ENCODE measurements at places on chromosomes 4 and X.

GRCh38 chr4:10380735-10381134, 76.5 kb downstream of the ZNF518B start:
- no peak for DNase-seq

GRCh38 chr4:3858765-3859388, 92.7 kb downstream of the ADRA2C start:
- DNase-seq = no peak

DNA sequence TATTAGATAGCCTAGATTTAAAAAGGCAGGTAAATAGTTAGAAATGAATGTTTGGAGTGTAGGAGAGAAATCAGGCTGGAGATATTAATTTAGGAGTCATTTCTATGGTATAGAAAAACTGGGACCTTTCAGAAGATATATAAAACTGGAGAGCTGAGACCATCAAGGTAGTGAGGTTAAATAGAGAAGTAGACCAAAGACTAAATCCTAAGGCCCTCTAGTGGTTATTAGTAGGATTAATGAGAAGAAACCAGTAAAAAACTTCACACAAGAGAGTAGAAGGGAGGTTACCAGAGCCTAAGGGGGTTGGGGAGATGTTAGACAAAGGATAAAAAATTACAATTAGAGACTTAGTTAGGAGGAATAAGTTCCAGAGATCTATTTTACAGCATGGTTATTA, 351.0 kb upstream of the SPANXN1 start:
- DNase-seq = no peak

DNA sequence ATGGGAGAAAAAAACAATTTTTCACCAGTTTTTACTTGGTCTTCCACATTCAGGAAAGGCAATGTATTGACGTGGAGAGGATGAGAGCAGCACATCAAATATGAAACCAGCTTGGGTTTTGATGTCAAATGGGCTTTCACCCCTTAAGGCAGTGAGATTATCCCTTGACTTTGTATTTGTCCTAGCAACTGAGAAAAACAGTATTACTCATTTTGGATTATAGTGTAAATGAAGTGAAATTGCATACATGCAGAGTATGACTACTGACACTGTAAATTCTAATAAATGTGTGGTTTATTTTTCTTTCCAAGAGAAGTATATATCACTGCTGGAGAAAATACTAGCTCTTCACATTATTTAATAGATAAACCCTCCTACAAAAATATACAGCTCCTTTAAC, 863.6 kb upstream of the IGFBP7 start:
- no peak for DNase-seq

DNA sequence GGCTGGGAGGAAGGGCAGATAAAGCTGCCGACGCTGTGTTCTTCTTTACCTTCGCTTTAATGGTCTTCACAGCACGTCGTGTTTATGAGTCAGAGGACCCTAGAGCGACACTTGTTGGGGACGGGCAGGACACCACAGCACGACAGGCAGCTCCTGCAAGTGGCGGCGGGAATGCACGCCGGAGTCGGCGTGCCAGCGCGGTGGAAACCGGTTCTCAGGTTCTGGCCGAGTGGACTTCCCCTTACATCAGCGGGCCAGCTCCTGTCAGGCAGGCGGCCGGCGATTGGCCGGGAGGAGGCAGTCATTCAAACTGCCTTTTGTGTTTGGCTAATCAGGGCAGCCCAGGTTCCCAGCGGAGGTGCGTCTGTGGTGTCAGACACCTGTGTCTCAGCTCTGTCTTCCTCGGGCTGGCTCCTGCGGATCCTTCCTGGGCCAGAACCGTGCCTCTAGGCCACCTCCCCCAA, 150.9 kb downstream of the SHROOM3 start:
- DNase-seq = no peak

DNA sequence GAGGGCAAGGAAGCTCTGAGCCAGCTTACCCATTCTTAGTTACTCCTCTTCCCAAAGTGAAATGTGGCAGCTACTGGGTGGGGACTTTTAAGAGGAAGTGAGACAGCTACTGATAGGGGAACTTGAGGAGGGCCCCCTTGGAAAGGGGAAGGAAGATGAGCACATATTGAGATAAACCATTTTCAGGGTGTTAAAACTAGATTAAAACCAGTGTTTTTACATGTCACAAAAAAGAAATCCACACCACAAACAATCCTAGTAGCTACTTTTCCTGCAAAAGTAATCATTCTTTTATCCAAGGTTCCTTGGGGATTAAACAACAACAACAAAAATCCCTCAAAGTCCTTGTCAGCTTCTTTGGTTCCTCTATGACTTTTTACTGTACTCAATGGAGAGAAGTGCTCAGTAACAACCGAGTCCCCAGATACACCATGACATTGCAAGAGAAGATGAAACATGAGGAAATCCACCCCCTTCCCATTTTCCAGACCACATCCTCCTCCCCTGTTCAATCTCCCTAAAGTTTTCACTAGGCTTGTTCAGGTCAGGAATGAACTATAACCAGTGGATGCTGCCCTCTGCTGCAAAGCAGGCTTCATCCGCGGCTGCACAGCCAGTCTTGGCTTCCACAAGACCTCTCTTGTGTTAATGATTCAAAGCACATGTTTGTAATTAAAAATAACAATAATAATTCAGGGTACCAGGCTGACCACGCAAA, 113.5 kb upstream of the TMEM164 start:
- DNase-seq = no peak

GRCh38 chr4:79296768-79297428, 29.0 kb downstream of the NAA11 start:
- DNase-seq = no peak

DNA sequence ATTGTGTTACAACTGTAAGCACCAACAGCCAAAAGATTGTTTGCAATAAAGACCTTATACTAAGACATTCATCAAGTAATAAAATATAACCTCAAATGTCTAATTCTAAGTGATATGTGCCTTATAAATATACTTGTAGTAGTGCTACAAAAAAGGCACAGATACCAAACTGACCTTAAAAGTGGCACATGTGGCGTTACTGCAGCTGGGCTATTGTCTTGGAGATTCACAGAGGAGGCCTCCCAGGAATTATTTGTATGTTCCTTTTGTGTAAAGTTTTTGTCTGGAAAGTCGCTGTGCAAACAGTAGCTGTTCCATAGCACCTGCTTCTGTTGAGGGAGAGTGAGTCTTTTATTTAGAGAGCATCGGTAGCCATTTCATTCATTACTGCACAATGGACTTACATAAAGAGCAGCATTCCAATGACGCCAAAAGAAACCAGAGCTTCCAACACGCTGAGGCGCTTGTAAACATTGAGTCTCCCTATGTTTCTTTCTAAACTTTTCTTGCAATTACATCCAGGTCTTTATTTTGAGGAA, 143.7 kb downstream of the RPA4 start:
- DNase-seq = no peak

DNA sequence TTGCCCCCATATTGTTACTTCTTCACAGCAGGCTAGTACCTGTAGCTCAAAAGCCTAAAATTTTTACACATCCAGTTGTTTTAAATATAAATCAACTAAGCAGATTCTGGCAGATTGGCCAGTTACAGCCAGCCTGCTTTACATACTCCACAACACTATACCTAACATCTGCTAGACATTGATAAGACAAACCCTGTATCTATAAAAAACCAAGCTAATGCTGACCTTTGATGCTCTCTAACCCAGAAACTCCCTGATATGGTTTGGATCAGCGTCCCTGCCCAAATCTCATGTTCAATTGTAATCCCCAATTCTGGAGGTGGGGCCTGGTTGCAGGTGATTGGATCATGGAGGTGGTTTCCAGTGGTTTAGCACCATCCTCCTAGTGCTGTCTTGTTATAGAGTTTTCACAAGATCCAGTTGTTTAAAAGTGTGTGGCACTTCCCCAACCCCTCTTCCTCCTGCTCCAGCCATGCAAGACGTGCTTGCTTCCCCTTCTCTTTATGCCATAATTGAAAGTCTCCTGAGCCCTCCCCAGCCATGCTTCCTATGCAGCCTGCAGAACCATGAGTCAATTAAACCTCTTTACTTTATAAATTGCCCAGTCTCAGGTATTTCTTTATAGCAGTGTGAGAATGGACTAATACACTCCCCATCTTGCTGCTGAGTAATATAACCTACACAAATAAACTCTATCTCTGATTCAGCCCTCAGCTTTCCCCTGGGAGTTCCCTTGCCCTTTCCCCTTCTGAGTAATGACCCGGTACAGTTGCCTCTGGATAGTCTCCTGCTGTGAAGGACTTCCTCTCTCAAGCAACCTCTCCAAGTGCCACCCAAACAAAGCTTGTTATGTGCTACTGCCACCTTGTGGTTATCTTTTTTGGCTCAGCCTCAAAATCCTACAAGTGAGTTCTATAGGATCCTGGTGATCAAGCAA, 39.6 kb downstream of the ZCCHC13 start:
- peak; percentile 33 for DNase-seq

GRCh38 chr4:1152290-1152689, 20.1 kb downstream of the SPON2 start:
- no peak for DNase-seq

GRCh38 chr4:18398661-18399060, 377.1 kb upstream of the LCORL start:
- no peak for DNase-seq

DNA sequence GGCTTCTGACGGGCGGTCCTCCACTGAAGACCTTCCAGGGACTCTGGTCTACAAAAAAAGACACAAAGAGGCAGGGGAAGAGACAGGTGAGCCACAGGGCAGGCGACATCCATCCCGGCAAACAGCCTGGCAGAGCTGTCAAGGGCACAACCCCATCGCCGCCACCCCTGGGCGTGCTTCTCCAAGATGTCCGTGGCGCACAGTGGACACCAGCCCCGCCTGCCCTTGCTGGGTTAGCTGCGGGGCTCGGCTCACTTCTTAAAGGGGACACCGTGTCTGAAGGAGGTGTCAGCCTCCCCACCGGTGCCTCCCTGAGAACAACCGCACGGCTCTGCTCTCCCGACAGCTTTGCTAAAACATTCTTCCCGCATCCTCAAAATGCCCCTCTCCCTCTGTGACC, 28.4 kb downstream of the FAM53A start:
- no peak for DNase-seq

GRCh38 chrX:54786967-54787366, 11.1 kb downstream of the ITIH6 start:
- no peak for DNase-seq
